ENCODE measurements at places on chromosomes 11 and 22.

GRCh38 chr11:125426818-125427528 lies 69.1 kb downstream of the FEZ1 start:
- no peak for DNase-seq

GRCh38 chr11:59191890-59192289 lies 20.0 kb downstream of the DTX4 start:
- DNase-seq, result no peak

- no peak for DNase-seq
Measured at GRCh38 chr11:12679471-12679870, 5.2 kb downstream of the TEAD1 start.

GRCh38 chr11:1461826-1462697 lies 24.5 kb downstream of the MOB2 start:
- DNase-seq, result no peak

DNA sequence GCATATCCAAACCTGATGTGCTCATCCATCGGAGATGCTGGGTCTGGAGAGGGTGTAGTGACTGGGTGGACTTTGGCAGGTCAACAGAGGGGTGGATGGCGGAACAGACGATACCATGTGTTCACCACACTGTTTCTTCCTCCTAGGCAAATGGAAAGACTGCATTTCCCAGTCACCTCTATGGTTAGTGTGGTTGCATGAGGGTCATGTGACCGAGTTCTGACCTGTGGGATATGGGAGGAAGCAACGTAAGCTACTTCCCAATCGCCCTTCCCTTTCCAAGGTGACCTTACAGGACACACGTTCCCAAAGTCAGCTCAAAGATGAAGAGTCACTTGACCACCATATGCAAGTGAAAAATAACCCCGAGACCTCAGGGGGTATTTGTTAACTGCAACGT lies 27.7 kb downstream of the TSPAN32 start:
- no peak for DNase-seq

DNA sequence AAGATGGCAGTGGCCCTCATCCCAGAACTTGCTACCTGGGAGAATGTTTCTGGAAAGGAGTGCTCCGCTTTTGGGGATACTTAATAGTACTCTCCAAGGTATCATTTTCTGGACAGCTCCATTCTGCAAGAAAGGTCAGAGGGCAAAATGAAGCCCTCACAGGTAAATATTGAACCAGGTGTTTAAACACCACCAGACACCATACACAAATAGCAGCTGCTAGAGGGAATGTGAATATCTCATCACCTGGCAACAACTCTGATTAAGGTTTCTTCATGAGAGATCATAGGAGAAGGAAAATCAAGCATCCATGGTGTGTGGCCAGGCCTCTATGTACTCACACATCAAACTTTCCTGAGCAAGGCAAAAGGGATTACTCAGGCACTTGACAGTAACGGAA lies 226.1 kb upstream of the FAT3 start:
- DNase-seq, result no peak

- DNase-seq, result no peak
Measured at GRCh38 chr22:41863472-41863871, 30.6 kb downstream of the SREBF2 start.

GRCh38 chr11:117420598-117420997 lies 92.9 kb downstream of the CEP164 start:
- DNase-seq, result no peak

GRCh38 chr22:22812031-22812905 lies 75.3 kb upstream of the IGLL5 start:
- no peak for DNase-seq

DNA sequence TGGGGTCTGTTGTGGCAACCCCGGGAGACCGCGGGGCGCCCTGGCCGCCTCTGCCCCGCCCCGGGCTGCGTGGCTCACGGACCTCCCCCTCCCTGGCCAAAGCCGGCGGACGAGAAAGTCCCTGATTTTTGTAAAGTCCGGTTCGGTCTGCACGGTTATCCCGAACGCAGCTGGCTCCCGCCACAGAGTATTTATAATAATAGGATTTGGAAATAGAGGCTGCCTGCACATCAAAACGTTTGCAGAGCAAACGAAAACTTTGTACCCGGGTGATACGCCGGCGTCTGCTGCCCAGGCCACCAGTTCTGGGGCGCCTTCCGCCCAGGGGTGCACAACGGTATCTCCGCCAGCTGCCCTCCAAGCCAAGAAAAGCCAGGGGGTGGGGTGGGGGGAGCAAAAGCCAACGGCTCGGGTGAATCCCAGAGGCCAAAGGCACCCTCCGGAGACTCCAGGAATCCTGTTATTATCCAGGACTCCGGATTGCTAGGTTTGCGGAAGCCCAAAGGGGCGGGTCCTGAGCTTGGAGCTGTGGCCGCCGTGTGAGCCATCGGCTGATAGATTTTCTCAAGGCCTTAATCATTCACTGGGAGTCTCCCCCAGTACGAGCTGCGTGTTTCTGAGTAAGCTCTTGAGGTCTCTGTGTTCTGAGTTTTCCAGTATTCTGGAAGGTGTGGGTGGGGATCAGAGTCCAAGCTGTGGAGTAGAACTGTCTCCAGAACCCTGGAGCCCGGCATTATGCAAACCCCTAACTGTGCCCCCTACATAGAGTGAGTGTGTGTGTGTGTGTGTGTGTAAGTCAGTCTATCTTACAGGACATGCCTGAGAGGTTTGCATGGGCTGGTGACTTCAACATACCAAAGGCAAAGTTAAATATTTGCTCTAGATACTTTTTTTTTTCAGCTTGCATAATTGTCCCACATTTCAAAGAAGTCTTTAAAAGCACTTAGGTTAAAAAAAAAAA lies 673 bp upstream of the SHANK2 start:
- no peak for DNase-seq

DNA sequence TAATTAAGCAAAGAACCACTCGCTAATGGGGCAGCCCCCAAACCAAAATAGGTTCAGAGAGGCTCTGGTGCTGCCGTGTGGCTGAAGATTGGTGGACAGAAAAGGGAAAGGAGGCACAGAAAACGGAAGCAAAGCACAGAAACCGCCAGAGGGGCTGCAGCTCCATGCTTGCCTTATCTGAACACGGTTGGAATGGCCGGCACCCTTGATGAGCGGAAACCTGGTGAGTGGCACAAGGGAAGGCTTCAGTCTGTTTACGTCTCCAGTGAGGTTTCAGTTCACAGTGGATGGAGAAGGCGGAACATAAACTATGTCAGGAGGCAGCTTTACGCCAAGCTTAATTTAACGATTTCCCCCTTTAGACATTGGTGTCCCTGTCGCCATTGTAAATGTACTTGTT lies 5.2 kb upstream of the PRR33 start:
- DNase-seq, result no peak

DNA sequence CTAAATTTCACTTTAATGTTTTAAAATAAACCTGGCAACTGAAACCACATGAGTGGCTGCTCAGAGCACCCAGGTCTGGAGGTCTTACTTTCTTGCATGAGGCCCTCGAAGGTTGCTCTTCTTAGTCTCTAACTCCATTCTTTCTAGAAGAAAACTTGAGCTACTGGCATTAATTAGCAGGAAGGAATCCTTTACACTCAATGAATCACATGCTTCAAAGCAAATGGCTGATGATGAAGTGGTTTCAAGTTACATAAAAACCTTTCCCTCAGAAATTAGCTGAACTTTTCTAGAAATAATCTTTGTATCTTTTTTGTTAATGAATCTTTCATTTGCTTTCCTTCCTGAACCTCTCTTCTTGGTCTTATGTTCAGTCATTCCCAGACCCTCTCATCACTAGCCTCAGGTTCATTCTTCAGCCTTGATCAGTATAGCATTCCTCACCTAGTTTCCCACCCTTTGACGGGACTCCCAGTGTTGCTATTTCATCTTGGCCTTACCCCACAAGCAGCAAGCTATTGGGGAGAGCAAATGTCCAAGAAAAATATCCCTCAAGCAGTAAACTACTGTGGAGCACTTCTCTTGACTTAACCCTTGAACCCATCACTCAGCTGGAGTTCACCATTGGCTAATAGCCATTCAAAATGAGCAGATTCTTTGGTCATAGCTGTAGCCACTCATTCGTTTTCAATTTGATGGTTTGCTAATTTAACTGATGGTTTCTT lies 75.1 kb downstream of the INSC start:
- no peak for DNase-seq

GRCh38 chr22:23394525-23395326 lies 185.4 kb downstream of the IGLL1 start:
- DNase-seq, result no peak

DNA sequence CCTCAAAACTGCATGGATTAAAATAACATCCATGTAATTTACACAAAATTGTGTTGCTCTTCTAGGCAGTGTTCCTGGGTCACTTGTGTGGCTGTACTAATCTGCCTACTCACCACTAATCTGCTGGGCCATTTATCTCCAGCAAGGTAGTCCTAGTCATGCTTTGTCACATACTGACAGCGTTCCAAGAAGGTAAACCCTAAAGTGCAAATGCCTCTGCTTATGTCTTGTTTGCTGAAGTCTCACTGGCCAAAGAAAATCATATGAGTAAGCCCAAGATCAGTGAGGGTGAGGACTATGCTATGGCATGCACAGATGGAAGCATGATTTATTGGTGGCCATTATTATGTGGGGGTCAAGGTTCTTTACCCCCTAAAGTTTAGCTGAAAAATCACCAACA lies 630.2 kb upstream of the LUZP2 start:
- DNase-seq, result no peak

- DNase-seq, result no peak
Measured at GRCh38 chr11:120643284-120643683, 131.7 kb downstream of the GRIK4 start.

GRCh38 chr11:102640946-102641345 lies 15.8 kb upstream of the MMP20 start:
- no peak for DNase-seq

- DNase-seq, result no peak
Measured at GRCh38 chr11:104467404-104467803, 303.5 kb upstream of the PDGFD start.

- peak; percentile 45 for DNase-seq
Measured at GRCh38 chr11:65381716-65382032, 772 bp downstream of the SLC25A45 start.

GRCh38 chr11:3781423-3781822 lies 15.9 kb downstream of the NUP98 start:
- DNase-seq, result no peak

DNA sequence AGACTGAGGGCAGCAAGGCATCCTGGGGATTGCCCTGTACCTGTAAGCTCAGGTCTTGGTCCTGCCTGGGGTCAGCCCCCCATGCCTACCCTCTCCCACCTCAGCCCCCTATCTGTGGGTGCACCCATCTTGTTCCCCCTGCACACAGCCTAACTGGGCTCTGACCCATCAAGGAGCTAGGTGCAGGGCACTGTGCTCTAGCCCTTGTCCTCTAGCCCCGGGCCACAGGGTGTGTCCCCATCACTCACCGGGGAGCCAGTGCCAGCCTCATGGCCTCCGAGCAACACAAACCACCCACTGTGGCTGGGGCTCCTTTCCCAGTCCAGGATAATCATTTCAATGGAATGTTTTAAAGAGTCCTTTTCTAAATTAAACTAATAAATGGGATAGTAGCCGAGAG lies 293.9 kb upstream of the PLET1 start:
- DNase-seq, result no peak

DNA sequence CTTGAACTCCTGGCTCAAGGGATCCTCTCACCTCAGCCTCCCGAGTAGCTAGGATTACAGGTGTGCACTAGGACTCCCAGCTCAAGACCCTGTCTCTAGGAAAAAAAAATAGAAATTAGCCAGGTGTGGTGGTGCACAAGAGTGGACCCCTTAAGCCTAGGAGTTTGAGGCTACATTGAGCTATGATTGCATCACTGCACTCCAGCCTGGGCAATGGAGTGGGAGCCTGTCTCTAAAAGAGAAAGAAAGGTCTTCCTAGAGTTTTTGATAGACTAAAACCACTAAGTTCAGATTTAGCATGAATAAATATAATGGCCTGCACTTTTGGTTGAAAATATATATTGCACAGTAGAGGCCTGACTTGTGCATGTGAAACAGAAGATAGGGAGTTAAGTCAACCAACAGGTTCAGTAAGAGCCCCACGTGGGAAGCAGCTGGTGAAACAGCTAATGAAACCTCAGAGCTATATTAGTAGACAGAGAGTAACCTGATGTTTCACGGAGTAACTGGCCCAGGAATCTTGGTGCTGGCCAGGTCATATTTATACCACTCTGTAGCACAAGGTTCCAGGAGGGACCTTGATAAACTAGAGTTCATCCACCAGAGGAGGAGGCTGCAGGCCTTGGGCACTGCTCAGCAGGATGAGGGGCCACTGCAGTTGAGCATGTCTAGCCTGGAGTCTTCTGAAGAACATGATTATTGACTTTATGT lies 4.6 kb upstream of the MICAL3 start:
- no peak for DNase-seq

DNA sequence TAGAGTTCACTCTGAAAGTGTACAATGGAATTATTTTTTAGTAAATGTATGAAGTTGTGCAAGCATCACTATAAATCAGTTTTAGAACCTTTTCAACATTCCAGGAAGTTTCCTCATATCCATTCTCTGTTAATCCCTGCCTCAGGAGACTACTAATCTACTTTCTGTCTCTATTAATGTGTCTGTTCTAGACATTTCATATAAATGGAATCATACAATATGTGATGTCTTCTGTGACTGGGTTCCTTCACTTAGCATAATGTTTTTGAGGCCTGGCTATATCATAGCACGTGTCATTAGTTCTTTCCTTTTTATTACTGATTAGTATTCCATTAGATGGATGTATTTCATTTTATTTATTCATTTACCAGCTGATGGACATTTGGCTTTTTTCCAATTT lies 17.1 kb downstream of the SYT9 start:
- no peak for DNase-seq

Measured in NCI-H1694 treated with DMSO at 0.1 percent for 48 hours (cell line).